ENCODE measurements at places on chromosomes 16 and 17.

- DNase-seq: no peak
These were observed 291.9 kb upstream of the ZFHX3 start for GRCh38 chr16:73339821-73340220.

GRCh38 chr16:78689536-78689935 is 590.1 kb downstream of the WWOX start:
- no peak for DNase-seq

GRCh38 chr17:8121681-8122421 is 2.1 kb downstream of the HES7 start:
- no peak for DNase-seq

GRCh38 chr17:82217530-82218204 is 5.0 kb upstream of the CCDC57 start:
- peak; percentile 95 for DNase-seq

DNA sequence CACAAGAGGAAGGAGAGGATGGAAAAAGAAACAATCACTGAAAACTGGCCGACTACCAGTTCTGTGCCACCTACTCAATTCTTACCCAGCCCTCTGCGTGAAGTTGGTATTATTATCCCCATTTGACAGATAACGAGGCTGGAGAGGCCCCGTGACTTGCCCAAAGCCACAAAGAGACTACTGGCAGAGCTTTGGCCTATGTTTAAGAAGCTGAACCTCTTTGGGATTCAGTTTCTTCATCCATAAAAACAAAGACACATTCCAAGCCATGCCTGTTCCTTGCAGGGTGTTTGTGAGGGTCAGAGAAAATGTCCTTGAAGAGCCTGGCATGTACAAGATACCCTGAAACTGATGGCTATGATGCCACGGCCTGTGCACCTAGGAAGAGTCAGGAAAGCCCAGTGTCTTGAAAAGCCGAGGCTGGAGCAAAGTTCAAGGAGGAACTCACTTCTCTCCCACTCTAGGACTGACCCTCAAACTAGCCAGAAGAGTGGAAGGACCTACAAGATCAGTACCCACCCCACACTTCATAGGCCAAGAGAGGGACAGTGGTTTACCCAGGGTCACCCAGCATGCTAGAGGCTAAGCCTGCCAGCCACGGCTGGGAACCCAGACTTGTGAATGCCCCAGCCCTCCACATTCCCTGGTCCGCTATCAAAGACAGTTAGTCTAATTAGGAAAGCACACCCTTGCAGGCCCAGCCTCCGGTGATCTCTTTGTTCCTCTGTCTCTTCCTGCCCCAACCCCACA is 1.6 kb upstream of the ACSF2 start:
- no peak for DNase-seq

DNA sequence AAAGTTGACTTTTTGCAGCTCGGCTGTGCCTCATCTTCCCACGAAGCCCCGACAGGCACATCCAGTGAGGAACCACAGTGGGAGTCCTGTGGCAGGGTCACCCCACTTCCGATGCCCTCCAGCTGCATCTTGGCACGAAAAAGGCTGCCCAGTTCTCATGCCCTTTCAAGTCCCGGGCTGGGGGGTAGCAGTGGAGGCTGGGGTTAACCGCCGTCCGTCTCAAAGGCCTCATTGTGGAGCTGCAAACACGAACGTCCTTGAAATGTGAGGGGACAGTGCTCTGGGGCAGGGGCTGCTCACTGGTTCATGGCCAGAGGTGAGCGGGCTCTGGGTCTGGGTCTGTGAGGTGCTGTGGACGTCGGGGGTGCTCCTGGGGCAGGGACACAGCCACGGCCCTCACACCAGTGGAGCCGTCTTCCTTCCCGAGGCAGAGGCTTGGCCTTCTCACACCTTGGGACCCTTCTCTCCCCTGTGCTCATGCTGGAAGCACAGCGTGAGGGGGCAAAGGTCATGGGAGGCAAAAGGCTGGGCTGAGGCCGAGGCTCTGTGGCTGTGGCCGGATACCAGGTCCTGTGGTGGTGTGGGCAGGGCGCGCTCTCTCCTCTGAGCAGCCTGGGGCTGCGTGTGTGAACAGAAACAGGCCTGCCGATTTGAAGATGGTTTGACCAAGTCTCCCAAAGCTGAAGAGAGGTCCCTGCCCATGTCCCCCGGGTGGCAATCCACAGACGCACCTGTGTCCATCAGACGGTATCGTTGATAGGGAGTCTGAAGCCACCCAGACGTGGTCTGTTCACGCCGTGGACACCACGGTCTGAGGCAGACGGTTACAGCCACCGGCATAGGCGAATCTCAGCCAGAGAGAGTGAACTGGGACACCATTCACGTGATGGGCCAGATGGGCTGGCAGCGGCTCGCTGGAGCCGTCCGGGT is 3.1 kb upstream of the MC1R start:
- DNase-seq: no peak

GRCh38 chr16:89289428-89290395 is 72.2 kb downstream of the ZNF778 start:
- DNase-seq: peak; percentile 29

GRCh38 chr17:32314636-32315035 is 27.3 kb downstream of the C17orf75 start:
- DNase-seq: no peak

- DNase-seq: no peak
These were observed 102.2 kb upstream of the HLF start for GRCh38 chr17:55162556-55162946.

DNA sequence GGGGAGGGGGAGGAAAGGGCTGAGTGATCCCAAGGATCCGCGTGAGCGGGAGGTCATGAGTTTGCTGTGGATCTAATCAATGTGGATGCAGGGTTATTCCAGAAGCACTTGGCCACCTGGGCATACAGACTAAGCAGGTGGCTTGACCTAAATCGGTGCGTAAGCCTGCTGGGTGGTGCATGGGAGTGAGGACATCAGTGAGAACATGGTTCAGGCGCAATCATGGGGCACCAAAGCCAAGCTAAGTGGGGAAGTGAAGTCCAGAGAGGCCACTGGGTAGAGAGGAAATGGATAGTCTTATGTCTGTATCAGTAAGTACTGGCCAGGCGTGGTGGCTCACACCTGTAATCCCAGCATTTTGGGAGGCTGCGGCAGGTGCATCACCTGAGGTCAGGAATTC is 18.9 kb upstream of the MFSD6L start:
- DNase-seq: no peak

DNA sequence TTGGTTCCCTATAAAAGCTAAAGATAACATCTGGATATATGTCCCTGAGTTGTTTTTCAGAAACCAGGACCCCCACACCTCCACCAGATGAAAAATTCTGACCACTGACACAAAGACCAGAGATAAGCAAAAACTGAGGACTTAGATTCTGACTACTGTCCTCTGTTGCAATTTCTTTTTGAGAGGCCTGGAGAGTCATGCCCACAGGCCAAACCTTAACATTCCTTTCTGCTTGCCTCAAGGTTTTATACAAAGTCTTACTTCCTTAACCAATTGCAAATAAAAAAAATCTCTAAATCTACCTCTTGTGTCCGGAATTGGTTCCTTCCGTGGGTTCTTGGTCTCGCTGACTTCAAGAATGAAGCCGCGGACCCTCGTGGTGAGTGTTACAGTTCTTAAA is 228.5 kb downstream of the ABCC12 start:
- no peak for DNase-seq

DNA sequence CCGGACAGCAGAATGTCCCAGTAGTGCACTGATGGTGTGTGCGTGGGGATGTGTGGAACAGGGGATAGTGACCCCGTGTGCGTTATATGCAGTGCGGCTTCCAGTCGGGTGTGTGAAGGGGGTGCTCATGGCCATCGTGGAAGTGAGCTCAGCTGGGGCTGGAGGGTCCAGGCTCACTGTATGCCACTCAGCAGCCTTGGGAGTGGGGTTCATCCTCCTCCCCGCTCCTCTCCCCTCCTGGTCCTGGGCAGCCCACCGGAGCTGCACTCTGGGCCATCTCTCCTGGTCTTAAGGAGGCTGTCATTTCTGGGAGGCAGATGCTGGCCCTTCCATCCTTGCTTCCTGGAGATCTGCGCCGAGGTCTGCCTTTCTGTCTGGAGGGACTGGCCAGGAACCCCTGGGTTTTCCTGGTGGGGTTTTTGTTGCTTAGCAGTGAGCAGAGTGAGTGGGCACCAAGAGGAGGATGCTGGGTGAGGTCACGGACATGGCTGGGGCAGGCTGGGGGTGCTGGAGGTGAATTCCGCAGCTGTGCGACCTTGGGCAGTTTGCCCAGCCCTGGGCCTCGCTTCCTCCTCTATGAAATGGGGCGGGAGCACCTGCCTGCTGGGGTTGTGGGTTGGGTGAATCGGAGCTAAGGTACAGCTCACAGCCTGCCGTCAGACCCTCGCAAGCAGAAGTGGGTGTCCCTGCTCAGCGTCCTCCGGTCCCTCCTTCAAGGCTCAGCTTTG is 164.1 kb downstream of the SEC14L1 start:
- no peak for DNase-seq

GRCh38 chr17:48478224-48479013 is 48.4 kb upstream of the SKAP1 start:
- DNase-seq: peak; percentile 94

DNA sequence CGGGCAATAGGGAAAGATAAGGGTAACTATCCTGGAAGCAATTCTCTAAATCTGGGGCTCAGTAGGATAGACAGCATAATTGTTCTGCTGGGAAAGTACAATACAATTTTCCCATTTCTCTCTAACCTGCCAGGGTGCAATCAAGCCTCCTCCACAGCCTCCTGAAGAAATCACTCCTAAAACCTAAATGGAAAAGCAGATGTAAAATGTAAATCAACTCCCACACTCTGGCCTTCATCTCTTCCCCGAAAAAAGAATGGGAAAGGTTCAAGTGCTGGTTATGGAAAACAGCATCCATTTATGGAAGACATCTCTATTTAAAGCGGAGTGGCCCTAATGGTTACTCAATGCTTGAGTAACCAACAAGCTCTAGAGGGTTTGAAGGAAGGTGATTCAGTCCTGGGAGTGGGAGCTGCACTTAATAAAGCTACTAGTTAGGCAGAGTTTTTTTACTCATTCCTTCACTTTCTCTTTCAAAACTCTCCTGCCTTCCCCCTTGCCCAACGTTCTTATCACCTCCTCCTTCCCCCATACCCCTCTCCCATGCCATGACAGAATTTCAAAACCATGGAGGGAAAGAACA is 5.1 kb downstream of the MMD start:
- DNase-seq: no peak

DNA sequence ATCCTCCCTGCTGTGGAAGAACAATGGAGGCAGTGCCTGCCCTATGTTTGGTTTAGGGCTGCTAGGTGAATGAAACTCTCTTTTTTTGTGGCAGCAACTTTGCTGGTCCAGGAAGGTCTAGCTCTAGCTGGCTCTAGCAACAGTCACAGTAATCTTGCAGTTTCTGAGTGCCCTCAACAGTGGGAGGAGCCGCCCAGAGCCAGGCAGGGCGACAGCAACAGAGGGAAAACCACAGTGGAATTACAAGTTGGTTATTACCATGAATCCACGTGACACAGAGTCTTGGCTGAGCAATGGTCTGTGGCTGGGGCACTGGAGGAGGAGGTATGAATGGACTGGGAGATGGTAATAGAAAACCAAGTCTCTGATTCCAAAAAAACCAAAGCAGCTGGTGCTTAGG is 10.3 kb downstream of the HSPB9 start:
- DNase-seq: no peak

All from CMK (cell line).